ENCODE measurements at places on chromosomes 2 and 18. TPM values are rescaled to one million over a fixed set of nuclear protein-coding genes. Genes with fewer than 3 reads are reported as not detected.

The MYCN gene
- 7.9 TPM for total RNA-seq

DNA sequence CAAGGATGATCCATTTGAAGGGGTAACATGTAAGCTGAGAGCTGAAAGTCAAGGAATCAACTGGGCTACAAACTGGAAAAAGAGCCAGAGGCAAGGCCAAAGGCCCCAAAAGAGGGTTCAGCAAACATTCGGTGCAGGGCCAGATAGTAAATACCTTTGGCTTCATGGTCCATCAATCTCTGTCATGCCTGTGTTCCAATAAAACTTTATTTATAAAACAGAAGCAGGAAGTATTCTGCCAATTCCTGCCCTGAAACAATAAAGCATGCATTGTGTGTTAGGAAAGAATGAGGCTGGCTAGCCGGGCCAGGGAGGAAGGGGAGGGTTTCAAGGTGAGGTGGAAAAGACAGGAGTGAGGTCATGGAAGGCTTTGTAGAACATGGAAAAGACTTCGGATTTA, 107.1 kb downstream of the LBH start:
- no peak for DNase-seq

DNA sequence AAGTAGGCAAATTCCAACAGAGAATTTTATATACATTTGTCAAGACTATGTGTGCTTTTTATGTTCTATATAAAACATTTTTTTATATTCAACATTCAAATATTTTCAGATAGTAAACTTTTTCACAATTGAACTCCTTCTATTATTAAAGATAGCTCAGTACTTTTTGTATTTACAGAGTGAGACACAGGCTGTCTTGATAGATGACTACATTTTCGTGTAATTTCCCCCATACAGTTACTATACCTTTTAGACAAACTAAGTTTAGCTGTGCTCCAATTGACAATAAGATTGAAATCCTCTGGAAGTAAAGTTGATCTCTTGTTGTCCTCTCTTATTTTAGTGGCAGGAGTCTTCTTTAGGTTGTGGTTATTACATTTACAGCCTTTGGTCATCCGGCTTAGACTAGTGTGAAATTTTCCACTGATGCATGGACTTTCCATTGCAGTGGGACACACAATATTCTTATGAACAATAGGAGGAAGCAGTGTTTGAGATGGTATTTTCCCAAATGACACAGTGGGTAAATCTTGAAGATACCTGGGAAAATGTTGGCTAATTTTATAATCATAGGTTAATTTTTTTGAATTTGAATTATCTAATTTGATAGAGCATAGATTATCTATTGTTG, 21.0 kb downstream of the ZSWIM2 start:
- DNase-seq: no peak

The LIPG gene
- total RNA-seq: 0.98 TPM

The RTKN gene
- 81.6 TPM for total RNA-seq

The MCEE gene
- total RNA-seq: 13.9 TPM

The FIGN gene
- total RNA-seq: 28.2 TPM

The TMEM200C gene
- total RNA-seq: 13.2 TPM

The HOXD12 gene
- total RNA-seq: not detected

The RGPD6 gene
- 61.6 TPM for total RNA-seq

- no peak for DNase-seq
Observed at GRCh38 chr2:99691926-99692325, 202.1 kb upstream of the REV1 start.

The ALLC gene
- total RNA-seq: not detected
